ENCODE measurements at places on chromosomes 13 and 19.

DNA sequence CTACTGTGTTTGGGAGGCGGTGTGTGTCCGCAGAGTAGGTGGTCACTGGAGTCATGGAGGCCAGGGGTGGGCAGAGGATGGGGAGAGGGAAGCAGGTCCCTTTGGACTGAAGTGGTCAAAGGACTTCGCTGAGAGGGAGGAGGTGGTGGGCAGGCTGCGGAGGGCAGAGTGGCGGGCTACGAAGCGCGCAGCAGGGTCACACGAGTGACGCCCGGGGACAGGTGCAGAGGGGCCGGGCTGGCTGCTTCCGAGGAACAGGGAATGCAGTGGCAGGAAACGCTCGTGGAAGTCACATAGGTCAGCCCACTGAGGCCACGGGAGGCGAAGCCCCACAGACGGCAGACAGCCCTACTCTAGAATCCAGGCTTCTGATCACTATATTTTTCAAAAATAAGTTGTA is 111.5 kb downstream of the URI1 start:
- no peak for DNase-seq

DNA sequence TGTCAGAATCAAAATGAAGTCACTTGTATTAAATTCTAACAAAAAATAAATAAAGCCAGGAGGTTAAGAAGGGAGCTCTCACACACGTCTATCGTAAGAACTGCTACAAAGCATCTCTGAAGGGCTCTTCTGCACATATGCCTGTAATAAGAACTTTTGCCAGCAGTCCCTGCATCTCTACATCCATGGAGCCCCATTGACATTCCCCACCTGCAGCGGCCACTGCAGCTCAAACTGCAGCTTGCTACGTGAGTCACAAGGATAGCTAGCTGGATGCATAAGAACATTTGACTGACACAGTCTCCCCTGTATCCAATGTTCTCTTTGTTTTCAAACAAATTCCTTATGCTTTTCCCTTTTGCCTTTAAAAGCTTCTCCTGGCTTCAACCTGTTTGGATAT is 68.3 kb downstream of the DNAJC3 start:
- DNase-seq = no peak

- DNase-seq = no peak
These were observed 1.2 kb upstream of the FAM83E start for GRCh38 chr19:48616041-48616436.

DNA sequence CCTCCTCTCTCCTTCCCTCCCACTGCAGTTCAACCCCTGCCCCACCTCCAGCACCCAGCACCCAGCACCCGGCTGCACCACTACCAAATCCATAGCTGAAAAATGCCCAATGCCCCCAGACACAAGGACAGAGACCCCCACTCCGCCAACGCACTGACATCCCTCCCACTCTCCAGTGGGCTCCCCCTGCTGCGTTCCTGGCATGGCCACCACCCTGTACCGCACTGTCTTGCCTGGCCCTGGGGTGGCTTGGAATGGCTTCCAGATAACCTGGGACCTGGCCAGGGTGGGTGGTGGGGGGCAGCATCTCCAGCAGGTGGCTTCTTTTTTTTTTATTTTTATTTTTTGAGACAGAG is 5.8 kb upstream of the MKNK2 start:
- no peak for DNase-seq

DNA sequence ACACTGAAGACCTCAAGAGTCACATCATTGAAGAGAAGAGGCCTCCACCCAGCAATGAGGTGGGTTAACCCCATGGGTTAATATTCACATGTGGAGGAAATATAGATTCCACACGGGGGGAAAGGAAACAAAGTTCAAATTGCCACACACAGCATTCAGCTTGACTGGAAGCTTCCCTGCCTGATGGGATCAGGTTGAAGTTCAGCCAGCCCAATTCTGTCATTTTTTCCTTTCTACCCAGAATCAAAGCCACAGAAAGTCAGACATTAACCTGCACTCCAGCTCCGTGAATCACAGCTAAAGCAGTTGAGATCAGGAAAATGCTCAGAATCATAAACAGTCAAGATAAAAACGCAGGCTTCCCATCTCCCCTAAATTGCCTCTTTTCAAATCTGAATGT is 208.7 kb upstream of the OBI1 start:
- no peak for DNase-seq

GRCh38 chr13:42355092-42355485 is 83.1 kb downstream of the AKAP11 start:
- DNase-seq = peak; percentile 52

DNA sequence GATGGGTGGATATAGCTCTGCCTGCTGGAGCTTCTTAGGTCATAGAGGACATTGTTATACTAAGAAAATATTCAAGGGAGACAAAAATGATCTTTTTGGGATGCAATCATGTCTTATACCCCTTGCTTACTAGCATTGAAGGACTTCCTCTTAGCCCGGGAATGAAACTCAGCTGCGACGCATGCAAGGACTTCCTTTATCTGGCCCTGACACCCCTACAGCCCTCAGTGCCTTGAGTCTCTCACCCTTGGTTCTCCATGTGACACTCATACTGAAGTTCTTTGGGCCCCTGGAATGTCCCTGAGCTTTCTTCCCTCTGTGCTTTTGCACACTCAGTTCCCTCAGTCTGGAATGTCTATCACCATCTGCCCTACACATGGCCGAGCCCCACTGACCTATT is 72.5 kb upstream of the MTIF3 start:
- no peak for DNase-seq

- no peak for DNase-seq
These were observed 18.7 kb downstream of the GPR180 start for GRCh38 chr13:94620286-94620896.

GRCh38 chr19:35643255-35644205 is 2.0 kb downstream of the ETV2 start:
- peak; percentile 69 for DNase-seq

DNA sequence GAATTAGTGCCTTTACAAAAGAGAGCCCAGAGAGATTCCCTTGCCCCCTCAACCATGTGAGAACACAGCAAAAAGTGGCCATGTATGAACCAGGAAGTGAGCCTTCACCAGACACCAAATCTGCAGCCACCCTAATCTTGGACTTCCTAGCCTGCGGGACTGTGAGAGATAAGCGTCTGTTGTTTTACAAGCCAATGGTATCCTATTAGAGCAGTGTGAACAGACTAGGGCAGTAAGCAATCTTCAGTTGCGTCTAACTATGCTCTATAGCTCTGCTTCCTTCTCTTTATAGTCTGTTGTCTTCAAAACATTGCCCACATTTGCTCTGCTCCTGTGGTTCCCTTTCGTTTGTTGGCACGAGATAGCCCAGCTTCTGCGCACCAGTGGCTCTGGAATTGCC is 109.5 kb upstream of the FNDC3A start:
- no peak for DNase-seq

DNA sequence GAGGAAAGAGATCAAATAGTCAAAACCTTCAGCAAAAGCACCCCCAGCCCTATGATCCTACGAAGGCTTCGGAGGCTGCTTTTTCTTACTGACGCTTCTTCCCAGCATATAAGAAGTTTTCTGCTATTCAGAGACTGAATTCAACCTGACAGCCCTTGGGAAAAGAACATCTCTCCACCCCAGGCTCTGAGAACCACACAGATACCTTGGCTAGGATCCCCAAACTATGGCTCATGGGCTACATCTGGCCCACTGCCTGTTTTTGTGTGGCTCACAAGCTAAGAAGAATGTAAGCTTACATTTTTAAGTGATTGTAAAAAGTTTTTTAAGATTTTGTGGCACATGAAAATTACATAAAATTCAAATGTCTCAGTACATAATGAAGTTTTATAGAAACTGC is 3.0 kb downstream of the SLC15A1 start:
- no peak for DNase-seq

DNA sequence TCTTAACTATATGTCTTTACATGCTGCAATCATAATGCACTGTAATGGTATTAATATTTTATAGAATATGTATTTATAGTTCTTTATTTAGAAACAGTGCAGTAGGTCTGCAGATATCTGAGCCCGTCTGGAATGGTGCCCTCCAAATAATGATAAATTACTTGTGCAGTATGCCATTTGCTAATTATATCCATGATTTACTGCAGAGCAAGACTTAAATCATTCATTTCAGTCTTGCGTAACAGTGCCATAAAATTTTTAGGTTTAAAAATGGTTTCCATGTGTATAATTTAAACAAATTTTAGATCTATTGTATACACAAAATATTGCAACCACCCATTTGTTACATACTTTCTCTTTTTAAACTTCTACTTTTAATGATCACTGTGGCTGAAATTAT is 175.1 kb downstream of the ZNF536 start:
- no peak for DNase-seq
